ENCODE measurements at places on chromosomes 6 and 20.

DNA sequence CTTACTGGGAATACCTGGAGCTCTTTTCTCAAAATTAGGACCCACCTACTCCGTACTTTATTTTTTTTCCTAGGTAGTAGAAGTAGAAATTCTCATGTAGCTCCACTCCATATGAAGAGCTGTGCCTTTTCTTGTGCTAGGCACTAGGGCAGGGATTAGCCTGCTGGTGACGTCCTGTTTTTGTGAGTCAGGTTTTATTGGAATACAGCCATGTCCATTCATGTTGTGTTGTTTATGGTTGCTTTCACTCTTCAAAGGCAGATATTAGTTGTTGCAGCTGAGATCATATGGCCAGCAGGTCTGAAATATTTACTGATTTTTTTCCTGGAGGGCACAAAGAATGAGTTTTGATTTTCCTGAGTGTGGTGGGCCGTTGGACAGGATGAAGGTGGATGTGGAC lies 20.5 kb downstream of the XRN2 start:
- DNase-seq: no peak

DNA sequence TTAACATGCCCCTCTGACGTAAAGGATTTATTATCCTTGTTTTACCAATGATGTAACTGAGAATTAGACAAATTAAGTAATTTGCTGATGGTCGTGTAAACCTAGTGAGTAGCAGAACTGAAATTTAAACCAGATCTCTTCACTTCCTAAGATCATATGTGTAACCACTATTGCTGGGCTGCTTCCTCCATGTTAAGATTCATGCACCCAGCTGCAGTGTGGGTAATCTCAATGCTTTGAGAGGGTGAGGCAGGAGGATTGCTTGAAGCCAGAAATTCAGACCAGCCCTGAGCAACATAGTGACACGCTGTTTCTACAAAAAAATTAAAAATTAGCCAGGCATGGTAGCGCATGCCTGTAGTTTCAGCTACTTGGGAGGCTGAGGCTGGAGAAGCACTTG lies 97.9 kb downstream of the L3MBTL3 start:
- DNase-seq: no peak

DNA sequence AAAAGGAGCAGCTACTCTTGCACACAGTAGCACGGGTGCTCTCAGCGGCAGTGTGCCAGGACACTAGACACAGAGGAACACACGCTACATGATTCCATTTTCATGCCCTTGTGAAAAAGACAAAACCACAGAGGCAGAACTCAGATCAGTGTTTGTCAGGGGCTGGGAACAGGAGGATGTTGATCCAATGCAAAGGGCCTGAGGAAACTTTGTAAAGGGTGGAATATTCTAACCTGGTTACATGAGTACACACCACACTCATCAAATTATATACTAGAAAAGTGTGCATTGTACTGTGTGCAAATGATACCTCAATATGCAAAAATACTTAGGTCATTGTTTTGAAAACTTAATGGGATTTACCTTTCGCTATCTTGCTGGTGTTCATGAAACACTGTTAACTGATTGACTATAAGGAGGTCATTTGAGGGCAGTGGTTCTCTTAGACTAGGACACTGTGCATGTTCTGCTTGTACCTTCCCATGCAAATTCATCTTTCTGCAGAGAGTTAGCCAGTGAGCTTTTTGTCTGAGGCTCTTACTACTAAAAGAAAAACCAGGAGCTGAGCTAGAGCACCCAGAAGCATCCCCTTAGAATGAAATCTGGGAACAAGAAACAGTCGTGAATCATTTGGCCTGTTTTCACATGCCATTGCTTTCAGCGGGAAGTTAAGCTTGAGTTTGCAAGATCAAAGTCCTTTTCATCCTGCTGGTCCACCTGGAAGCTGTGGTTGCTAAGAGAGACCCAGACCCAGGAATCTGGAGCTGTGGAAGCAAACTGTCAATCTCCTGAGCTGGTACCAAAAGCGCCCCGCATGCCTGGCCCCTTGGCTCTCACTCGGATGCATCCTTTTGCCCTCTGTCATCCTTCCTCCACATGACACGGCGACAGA lies 204.8 kb downstream of the TTLL2 start:
- no peak for DNase-seq

- DNase-seq: no peak
Observed at GRCh38 chr20:4885877-4886276, 115.4 kb downstream of the SLC23A2 start.

- DNase-seq: no peak
Observed at GRCh38 chr6:10369896-10370295, 45.0 kb downstream of the TFAP2A start.

- no peak for DNase-seq
Observed at GRCh38 chr20:50138479-50139393, 14.8 kb downstream of the PEDS1 start.

DNA sequence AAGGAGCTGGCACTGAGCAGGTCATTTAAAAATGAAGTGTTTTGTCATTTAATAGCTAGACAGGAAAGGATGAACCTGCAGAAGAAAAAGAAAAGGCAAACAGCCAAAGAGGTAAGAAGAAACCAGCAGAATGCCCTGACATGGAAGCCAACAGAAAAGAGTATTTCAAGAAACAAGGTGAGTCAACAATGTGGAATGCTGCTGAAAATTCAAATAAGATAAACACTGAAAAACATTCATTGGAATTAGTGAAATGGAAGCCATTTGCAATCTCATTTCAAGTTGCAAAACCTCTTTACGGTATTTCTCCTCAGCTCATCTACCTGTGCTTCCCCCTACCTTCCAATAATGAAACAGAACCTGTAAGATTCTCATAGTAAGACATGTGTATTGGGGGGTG lies 59.6 kb downstream of the RWDD2A start:
- DNase-seq: no peak

- peak; percentile 89 for DNase-seq
Observed at GRCh38 chr20:57772349-57772964, 62.6 kb upstream of the PMEPA1 start.

GRCh38 chr6:68458447-68458846 lies 176.6 kb upstream of the ADGRB3 start:
- DNase-seq: no peak

- no peak for DNase-seq
Observed at GRCh38 chr20:57655809-57656155, 35.6 kb upstream of the ZBP1 start.

GRCh38 chr20:24160563-24161281 lies 172.1 kb upstream of the GGTLC1 start:
- peak; percentile 30 for DNase-seq

DNA sequence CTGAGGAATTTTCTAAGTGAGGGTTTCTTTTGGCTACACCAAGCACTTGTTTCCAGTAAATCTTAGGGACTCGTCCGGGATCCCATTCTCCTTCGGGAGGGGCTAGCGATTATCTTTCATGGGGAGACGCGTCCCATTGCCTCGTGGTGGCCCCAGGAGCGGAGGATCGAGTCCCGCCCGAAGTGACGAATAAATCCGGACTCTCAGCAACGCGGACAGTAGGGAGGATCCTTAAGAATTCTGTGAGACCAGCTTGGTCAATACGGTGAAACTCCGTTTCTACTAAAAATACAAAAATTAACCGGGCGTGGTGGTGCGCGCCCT lies 69.1 kb upstream of the PRSS16 start:
- no peak for DNase-seq

DNA sequence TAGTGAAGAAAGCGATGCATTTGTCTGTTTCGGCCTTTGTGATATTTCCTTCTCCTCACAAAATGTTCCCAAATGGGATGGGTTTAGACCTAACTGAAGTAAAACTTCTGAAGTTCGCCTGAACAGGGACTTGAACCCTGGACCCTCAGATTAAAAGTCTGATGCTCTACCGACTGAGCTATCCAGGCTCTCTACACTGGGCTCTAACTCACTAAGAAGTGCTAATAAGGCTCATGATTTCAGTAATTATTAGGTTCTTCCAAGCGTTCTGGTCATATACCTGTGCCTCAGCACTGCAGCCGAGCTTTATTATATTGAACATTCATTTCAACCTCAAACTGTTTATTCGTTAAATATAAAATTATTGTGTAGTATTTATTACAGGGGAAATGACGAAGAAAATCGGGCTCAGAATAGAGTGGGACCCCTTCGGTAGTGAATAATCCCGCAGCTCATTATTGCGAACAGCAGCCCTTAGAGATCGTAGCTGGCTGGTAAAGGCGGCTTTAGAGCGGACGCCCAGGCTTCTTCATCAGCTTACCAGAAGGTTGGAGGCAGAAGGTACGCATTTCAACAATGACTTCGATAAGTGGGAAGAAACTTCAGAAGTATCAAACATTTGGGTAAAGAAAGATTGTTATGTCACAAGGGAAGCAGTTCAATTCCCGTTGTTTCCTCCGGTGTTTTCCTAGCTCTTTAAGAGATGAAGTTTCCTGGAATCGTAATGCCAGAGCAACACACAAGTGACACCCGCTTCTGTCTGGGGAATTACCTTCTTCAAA lies 119.0 kb upstream of the ZNF184 start:
- no peak for DNase-seq

GRCh38 chr6:151539506-151540268 lies 45.9 kb downstream of the CCDC170 start:
- DNase-seq: no peak

GRCh38 chr6:44512868-44513741 lies 125.6 kb downstream of the CDC5L start:
- DNase-seq: no peak

DNA sequence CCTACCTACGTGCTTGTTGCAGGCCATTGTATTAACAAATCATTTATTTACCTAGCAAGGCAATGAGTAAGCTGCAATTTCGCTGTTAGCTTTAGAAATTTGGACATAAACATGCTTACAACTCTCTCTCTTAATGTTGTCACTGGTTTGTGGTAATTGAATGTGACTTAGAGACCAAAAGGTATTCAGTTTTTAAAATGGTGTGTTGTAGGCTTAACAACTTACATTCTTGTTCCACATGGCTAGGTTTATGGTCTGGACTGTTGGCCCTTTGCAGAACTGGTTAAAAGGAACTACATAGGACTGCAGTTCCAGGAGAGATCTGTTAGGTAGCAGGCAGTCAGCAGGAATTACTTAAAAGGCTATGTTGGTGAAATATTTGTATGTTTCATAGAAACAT lies 10.3 kb upstream of the CTAGE9 start:
- no peak for DNase-seq

GRCh38 chr6:99434702-99435530 lies 9.8 kb upstream of the PNISR start:
- no peak for DNase-seq

DNA sequence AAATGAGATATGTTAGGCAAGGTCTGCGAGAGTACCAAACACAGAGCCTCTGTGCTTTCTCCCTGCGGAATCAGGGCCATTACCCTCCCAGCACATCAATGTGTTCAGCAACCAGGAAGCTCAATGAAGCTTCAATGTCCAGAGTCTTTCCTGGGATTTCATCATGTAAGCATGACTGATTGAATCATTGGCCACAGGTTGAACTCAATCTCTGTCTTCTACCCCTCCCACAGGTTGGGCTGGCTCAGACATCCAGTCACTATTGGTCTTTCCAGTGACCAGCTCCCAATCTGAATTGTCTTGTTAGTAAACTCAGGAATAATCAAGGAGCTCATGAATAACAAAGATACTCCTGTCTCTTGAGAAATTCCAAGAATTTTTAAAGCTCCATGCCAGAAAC lies 2.7 kb upstream of the DTD1 start:
- no peak for DNase-seq

DNA sequence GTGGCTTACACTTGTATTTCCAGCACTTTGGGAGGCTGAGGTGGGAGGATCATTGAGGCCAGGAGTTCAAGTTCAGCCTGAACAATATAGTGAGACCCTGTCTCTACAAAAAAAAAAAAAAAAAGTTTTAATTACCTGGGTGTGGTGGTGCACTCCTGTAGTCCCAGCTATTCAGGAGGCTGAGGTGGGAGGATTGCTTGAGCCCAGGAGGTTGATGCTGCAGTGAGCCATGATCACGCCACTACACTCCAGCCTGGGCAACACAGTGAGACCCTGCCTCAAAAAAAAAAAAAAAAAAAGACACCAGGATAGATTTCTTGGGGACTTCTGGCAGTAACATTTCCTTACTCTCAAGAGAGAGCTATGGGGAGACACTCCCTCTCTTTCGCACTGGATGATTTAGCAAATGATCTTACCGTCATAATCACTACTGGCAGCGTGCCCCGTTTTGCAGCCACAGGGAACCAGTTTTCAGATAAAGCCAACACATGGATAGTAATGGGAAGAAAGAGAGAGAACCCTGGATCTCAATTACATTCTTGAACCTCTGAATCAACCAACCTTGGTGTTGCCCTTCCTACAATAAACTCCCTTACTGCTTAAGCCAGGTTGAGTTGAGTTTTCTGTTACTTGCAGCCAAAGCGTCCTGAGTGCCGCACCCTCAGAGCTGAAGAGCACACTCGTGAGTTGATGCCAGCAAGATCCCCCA lies 18.1 kb upstream of the PTPN1 start:
- DNase-seq: no peak

- no peak for DNase-seq
Observed at GRCh38 chr6:53461696-53462095, 83.2 kb downstream of the GCLC start.

- no peak for DNase-seq
Observed at GRCh38 chr20:57069442-57069841, 197.0 kb downstream of the BMP7 start.

DNA sequence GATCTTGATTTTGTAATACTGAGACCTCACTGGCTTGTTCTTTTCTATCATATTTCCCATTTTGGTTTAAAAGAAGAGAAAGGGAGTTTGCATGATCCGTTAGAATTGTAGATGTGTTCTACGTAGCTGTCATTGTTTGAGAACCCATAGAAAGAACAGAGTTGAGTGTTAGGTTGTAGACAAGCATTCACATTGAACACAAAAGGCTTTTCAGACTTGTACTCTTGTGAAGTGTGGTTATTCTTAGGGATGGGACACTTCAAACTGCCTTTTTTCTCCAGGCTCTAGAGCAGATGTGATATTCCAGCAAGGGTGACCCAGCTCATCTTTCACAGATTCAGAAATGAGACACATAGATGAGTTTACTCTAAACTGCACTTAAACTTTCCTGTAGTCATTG lies 19.9 kb downstream of the FOXO3 start:
- no peak for DNase-seq

DNA sequence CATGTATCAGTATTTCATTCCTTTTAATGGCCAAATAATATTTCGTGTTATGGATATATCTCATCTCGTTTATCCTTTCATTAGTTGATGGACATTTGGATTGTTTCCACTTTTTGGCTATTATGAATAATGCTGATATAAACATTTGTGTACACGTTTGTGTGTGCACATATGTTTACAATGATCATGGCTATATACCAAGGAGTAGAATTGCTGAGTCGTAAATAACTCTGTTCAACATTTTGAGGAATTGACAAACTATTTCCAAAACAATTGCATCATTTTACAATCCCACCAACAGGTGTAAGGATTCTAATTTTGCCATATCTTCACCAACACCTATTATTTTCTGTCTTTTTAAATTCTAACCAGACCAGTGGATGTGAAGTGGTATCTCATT lies 26.3 kb upstream of the PNRC1 start:
- DNase-seq: no peak

- DNase-seq: no peak
Observed at GRCh38 chr20:50263831-50264230, 73.2 kb downstream of the CEBPB start.
